Stimulated activated CD4-positive, alpha-beta T cell treated with anti-CD3 and anti-CD28 coated beads, TNF-alpha, amount 100 ng/mL, for 1 hour (primary cell): ENCODE measurements at places on chromosomes 7 and 10.

GRCh38 chr7:70673778-70674570, 458.0 kb upstream of the GALNT17 start:
- DNase-seq = no peak

GRCh38 chr10:77240041-77240652, 397.5 kb downstream of the KCNMA1 start:
- no peak for DNase-seq

GRCh38 chr7:8042796-8043535, 74.4 kb downstream of the GLCCI1 start:
- no peak for DNase-seq

- no peak for DNase-seq
Observed at GRCh38 chr10:112330162-112330561, 43.8 kb upstream of the ACSL5 start.

DNA sequence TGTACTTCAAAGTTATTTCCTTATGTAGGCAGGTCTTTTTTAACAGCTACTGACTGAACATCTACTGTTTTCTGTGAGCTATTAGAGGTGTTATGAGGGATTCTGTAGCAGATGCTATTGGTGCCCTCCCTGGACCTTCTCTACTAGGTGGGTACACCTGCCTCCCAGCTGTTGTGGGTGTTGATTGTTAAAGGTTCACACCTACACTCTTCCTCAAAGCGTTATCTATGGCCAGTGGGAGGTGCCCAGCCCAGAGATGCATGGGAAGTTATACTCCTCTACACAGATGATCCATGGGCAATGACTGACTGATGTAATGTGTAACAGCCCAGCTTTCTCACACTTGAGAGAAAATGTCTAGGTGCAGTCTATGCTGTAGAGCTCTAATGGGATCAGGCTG, 127.7 kb downstream of the PRKG1 start:
- DNase-seq = no peak

DNA sequence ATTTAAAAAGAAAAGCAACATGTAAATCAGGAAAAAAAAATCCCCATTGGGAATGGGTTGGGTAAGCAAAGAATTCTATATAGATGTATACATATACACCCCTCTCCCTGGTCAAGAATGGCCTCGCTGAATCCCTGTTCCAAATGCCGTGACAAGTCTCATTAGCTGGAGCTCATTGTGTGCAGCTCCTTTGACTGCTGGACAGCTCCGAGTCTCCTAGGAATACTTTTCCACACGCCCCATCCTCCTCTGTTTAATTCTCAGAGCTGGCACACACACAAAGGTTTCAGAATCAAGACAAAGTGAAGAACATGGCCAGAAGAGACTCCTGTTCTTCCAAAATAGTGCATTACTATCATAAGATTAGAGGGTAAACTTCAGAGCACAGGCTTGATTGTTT, 130.9 kb upstream of the MKLN1 start:
- DNase-seq = no peak

DNA sequence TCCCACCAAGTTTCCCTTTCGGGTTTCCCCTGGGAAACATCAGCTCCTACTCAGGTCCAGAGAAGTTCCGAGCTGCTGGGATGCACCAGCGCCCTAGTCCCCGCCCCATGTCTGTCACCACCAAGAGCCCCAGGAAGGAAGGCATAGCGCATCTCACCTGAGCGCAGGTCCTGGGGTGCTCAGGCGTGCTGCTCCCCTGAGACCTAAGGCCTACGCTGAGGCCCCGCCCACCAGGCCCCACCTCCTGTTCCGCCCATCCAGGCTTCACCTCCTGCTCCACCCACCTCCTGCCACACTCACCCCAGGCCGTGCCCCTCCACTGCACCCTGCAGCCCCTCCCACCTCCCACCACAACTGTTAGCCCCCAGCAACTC, 1.2 kb upstream of the TFR2 start:
- no peak for DNase-seq

GRCh38 chr10:110629680-110630191, 14.4 kb upstream of the RBM20 start:
- DNase-seq = no peak

GRCh38 chr7:505171-505570, 14.5 kb downstream of the PDGFA start:
- DNase-seq = no peak
